WTC11 (cell line): ENCODE measurements at places on chromosomes 3 and 15.

DNA sequence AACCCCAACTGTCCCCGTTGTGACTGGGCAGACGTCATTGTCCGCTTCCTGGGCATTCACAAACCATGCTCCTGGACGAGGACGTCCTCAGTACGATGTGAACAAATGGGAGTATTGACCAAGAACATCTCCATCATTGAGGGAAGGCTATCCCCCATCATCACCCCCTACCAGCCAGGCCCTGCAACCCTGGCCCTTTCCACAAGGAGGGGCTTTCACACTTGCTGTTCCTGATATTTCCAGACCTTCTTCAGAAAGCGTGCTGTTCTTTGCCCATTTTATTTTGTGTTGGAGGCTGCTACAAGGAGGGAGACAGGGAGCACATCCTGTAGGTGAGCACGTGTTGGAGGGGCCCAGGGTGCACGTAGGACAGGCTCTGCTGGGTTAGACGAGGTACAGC is 277.0 kb upstream of the LRRC3B start:
- DNase-seq = peak; percentile 38

DNA sequence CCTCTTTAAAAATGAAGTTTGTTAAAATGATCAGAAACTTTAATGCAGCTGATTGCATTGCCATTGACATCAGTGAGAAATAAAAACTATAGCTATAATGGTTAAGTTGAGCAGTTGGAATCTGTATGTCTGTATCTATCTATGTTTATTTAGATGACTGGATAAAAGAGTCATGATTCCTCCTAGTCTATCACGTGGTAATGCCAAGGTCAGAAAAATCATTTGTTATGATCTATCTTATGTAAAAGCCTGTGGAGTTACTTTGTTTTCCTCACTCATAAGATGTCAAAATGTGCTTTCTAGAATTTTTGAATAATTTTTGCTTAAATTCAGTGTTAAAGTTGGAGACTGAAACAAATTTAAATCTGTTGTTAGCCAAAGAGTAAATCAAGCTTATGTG is 63.3 kb downstream of the MBNL1 start:
- no peak for DNase-seq

DNA sequence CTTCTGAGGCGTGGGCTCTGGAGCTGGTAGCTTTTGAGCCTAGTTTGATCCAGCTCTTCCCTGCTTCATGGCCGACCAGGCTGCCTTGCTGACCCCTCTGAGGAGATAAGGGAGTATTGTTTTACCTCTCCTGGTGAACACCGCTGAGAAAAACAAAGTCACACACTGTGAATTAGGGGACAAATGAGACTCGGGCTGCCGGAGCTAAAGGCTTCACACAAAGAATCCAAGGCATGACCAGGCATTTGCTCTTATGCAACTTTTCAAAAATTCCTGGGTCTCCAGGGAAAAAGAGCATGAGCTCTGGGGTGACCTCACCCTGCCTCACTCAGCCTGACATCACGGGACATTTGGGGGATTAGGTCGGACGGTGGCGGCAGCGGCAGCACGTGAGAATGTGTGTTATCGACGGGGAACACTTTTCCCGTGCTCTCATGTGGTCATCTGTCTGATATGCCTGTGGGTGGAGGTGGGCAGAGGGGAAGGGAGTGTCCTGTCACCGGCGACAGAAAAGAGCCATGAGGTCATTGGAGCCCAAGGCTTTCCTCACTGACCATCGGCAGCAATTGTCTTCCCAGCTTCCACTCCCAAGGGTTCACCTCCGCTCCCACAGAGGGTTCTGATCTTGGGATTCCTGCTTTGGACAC is 61.0 kb downstream of the TMEM44 start:
- DNase-seq = no peak

DNA sequence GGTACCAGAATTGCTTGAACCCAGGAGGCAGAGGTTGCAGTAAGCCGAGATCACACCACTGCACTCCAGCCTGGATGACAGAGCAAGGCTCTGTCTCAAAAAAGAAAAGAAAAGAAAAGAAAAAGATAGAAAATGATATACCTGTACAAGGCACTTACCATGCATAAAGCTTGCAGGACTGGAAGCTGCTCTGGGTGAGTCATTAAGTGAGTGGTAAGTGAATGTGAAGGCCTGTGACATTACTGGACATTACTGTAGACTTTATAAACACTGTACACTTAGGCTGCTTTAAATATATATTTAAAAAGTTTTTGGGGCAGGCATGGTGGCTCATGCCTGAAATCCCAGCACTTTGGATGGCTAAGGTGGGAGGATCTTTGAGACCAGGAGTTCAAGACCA is 99.2 kb downstream of the SLMAP start:
- DNase-seq = no peak

- no peak for DNase-seq
Observed at GRCh38 chr3:12115849-12116248, 42.9 kb downstream of the TIMP4 start.

DNA sequence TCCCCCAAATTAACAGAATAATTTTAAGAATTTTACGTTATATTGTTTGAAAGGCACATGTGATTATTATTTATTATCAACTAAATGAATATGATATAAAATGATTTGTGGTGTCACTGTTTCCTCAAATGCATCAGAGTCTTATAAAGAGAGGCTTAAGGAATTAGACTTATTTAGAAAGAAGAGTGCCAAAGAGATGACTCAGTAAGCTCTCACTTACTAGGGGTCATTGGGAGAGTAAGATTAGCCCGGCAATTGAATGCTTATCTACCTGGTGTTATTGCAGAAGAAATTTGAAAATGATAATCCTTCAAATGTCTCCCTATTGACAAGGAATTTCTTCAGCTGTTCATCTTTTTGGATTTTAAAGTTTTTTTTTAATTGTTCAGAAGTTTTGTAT is 408.7 kb downstream of the OXSM start:
- no peak for DNase-seq

DNA sequence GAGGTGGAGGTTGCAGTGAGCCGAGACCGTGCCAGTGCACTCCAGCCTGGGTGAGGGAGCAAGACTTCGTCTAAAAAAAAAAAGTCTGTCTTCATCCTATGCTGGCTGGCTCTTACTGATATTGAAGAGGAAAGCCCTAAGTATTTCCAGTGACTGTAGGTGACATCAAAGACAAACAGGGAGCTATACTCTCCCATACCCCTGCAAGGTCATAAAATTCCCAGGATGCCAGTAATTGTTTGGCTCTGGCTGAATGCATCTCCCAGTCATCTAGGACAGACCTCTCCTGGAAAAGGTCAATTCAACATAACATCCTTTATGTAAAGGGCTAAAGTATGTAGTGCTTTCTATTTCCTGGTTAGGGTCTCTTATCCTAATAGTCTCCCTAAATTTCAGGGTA is 8.0 kb downstream of the ZBBX start:
- DNase-seq = peak; percentile 13

DNA sequence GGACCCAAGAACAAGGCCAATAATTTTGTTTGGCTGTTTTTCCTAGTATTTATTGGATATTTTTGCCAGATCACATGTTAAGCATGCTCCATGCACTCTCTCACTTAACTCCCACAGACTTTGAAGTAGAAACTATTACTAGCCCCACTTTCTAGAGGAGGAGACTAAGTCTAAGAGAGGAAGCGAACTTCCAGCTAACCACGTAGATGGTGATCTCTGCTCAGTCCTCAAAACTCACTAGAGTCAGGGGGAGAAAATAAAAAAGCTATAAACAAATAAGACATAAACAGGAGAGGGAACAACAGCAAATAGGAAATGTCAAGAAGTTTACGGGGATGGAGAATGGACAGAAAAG is 481.0 kb upstream of the PROK2 start:
- no peak for DNase-seq

DNA sequence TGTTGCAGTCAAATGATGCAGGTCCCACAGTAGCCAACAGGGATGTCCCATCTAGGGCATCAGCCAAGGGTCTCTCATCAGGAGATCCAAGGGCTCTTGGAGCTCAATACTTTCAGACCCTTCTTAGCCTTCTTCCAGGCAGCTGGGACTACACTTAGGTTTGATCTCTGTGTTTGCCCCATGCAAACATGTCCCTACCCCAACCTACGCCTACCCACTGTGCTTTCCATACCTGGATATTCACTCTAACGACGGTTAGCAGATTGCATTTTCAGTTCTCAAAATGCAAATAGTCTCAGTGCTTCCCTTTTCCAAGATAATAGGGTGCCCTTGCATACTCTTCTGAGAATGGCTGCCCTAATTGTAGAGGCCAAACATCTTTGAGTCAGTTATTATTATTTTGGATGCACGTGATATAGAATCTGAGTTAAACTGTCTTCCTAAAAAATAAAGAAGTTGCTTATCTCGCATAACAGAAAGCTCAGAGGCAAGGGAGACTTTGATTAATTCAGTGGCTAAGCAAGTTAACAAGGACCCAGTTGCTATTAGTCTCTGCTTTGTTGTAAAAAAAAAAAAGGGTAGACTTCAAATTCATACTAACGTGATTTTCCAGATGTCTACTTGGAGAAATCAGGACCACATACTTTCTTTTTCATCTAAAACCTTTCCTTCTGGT is 1.0 kb upstream of the CEP70 start:
- no peak for DNase-seq

GRCh38 chr3:42752961-42753360 is 20.1 kb downstream of the CCDC13 start:
- no peak for DNase-seq

DNA sequence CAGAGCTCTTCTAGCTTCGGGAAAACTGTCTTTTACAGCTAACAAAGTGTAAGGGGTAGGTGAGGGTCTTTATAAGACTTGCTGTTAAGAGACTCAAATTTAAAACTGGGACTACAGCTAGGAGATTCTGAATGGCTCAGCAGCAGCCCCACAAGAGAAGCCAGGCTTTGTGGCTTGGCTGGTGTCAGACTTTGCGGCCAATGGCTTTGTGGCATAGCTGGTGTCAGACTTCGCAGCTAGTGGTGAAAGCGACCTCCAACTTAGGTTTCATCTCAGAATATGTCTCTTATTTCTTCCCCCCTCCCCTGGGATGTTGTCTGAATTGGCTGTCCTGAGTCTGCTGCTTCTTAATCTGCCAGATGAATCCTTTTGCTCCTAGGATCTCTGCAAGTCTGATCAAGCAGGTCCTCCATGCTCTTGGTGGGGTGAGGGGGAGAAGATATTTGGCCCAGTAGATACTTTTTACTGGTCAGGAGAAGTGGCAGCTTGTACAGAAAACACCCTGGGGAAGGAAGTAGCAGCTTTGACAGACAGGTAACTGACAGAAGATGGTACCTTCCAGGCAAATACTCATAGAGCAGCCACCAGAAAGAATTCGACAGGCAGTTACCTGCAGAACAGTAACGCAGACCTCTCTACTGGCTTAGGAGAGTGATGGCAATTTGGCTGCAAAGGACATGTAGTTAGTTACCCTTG is 8.4 kb downstream of the BOC start:
- DNase-seq = no peak

DNA sequence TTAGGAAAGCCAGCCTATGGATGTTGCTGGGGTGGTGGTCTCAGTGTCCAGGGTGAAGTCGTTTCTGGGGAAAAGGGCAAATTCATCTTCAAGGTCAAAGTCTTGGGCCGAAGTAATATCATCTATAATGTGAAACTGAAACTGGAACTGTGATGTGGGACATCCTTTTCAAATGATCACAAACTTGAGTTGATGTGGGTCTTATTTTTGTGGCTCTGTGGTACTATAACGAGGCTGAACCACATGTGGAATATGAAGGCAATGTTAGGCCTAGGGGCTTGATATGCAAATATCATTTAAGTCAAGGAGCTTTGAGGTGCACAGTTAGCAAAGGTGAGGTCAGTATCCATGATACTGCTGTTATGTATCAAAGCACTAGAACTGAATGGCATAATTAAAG is 1.5 kb upstream of the CD200R1L start:
- DNase-seq = no peak

GRCh38 chr15:45185903-45186770 is 1.6 kb downstream of the SHF start:
- no peak for DNase-seq

GRCh38 chr15:90664650-90665287 is 52.4 kb upstream of the BLM start:
- DNase-seq = no peak

DNA sequence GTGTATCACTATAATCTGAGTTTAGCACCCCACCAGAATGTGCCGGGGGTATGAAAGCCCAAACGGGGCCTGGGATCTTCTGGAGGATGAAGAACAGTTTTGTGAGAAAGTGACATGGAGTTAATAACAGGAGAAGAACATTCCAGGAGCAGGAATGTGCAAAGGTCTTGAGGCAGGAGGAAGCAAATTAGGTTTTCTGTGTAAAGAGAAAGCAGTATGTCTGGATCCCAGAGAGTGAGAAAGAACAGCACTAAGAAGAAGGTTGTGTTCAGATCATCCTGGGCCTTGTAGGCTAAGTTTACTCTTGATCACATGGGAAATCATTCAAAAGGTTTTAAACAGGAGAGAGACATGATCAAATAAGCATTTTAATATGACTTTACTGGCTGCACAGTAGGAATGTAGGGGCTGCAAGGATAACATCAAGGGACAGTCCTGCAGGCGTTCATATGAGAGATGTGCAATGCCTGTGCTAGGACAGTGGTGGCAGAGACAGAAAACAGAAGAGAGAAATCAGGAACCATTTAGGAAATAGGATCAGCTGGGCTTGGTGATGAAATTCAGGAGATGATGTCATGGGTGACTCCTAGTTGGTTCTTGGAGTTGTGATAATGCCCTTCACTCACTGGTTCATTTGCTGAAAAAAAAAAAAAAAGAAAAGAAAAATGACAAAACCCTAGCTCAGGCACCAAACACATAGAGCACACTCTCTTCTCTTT is 113.5 kb downstream of the TNIK start:
- DNase-seq = no peak

- no peak for DNase-seq
Observed at GRCh38 chr3:17905996-17906395, 163.6 kb upstream of the TBC1D5 start.

GRCh38 chr3:70281663-70282062 is 30.8 kb downstream of the MDFIC2 start:
- DNase-seq = no peak

GRCh38 chr3:66381626-66382025 is 119.2 kb downstream of the LRIG1 start:
- no peak for DNase-seq

- no peak for DNase-seq
Observed at GRCh38 chr15:68025835-68026424, 28.2 kb upstream of the PIAS1 start.

DNA sequence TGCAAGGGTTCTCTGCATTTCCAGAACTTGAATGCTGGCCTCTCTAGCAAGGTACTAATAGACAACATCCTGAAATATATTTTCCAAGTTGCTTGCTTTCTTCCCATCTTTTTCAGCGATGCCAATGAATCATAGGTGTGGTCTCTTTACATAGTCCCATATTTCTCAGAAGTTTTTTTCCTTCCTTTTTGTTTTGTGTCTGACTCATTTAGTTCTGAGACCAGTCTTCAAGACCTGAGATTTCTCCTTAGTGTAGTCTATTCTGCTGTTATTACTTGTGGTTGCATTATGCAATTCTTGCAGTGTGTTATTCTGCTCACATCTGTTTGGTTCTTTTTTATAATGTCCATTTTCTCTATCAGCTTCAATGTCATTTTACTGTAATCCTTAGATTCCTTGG is 1265.0 kb upstream of the ALCAM start:
- DNase-seq = no peak
